Activated CD4-positive, alpha-beta T cell treated with anti-CD3 and anti-CD28 coated beads for 48 hours (primary cell): ENCODE measurements at places on chromosomes 6 and 20.

DNA sequence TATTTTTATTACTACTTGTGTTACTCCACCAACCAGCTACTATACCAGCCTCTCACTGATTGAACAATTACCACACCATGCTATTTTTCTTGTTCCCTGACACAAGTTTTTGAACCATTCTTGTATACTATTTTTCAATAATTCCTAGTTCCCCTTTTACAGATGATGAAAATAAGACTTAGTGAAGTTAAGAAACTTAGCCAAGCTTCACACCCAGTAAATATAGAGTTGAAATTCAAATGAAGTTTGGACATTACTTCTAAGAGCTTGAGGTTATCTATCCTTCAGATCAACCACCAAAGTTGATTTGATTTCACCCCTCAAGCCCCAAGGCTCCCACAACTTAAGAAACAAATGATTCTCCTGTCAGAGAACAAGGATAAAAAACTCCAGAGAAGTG, 13.1 kb upstream of the BCAS1 start:
- no peak for DNase-seq

DNA sequence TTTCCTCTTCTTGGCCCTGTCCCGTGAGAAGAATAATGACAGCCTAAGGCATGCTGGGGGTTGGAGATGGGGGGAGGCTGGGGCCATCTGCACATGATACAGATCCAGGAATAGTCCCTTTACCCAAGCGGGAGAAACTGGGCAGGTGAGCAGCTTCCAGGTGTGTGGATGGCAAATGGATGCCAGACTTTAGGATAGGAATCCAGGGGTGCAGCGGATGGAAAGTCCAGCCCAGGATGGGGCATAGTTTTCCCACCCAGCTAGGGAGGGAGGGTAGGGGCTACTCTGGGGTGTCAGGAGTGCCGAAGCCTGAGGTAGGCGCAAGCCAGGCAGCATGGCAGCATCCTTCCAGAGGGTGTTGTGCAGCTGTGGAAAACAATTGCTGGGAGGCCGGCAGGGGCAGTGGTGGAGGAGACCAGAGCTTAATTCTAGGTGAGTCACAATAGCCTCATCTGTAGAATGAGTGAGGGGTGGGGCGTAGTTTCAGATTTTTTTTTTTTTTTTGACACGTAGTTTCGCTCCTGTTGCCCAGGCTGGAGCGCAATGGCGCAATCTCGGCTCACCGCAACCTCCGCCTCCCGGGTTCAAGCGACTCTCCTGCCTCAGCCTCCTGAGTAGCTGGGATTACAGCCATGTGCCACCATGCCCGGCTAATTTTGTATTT, 15.4 kb upstream of the FAM110A start:
- DNase-seq, result no peak

- no peak for DNase-seq
These were observed 234.1 kb upstream of the BMP2 start for GRCh38 chr20:6533351-6533750.

GRCh38 chr6:63732336-63732735, 96.7 kb downstream of the PHF3 start:
- DNase-seq, result no peak

- no peak for DNase-seq
These were observed 479.0 kb upstream of the CITED2 start for GRCh38 chr6:139853302-139853992.
